Muscle of leg (tissue), 16 donors: ENCODE measurements at places on chromosomes 6 and 20. TPM values are rescaled to one million over a fixed set of nuclear protein-coding genes. Genes with fewer than 3 reads are reported as not detected.
A peak's percentile ranks its signal among the peaks of the same experiment; 100 is the strongest.

RNF182 gene
- polyA plus RNA-seq = 0.59 TPM

DNA sequence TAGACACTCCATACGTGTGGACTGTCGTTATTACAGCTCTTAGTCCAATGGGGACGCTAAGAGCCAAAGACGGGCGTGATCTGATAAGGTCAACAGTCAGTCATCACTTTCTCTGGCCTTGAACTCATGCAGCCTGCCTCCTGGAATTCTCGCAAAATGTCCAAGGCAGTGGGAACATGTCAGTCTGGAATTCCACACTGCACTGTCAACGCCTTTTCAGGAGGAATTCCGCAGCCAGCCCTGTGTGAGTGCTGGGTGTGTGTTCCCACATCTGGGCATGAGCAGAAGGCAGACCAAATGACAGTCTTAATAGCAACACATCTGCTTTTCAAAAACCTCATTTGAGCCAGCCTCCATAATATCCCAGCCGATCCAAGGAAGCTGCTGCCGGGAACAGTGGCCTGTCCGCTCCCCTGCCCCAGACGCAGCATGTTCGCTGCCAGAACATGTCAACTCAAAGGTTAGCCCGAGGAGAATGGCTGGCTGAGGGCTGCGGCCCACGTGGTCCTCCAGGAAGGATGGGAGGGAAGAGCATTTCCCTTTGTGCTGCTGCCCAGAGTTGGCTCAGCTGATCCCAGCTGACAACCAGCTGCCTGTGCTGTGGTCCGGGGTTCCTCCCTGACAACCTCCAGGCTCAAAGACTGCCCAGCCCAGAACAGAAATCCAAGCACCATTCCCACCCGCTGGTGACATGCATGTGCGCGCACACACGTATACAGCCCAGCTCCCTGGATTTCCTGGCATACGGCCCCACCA, 103.1 kb downstream of the SULF2 start:
- peak; percentile 90 for DNase-seq

GRCh38 chr6:119717942-119718341, 368.4 kb upstream of the MAN1A1 start:
- DNase-seq = peak; percentile 16

SLC17A9 gene
- polyA plus RNA-seq = 0.51 TPM

CRISP2 gene
- not detected for polyA plus RNA-seq

GRCh38 chr6:57329933-57330332, 12.5 kb downstream of the PRIM2 start:
- no peak for DNase-seq

MLN gene
- polyA plus RNA-seq = not detected

GRCh38 chr6:16279243-16279642, 40.9 kb downstream of the GMPR start:
- DNase-seq = no peak

RIOK1 gene
- polyA plus RNA-seq = 28.7 TPM

C6orf58 gene
- polyA plus RNA-seq = 0.53 TPM

F13A1 gene
- polyA plus RNA-seq = 47.5 TPM

- DNase-seq = no peak
These were observed 96.9 kb downstream of the JPH2 start for GRCh38 chr20:44089987-44090674.

SLC13A3 gene
- 4.2 TPM for polyA plus RNA-seq

- peak; percentile 39 for DNase-seq
These were observed 112.7 kb downstream of the FHL5 start for GRCh38 chr6:96675597-96675996.

SNAI1 gene
- polyA plus RNA-seq = 10.9 TPM

- DNase-seq = no peak
These were observed 1.4 kb downstream of the PREP start for GRCh38 chr6:105401247-105402089.

DNA sequence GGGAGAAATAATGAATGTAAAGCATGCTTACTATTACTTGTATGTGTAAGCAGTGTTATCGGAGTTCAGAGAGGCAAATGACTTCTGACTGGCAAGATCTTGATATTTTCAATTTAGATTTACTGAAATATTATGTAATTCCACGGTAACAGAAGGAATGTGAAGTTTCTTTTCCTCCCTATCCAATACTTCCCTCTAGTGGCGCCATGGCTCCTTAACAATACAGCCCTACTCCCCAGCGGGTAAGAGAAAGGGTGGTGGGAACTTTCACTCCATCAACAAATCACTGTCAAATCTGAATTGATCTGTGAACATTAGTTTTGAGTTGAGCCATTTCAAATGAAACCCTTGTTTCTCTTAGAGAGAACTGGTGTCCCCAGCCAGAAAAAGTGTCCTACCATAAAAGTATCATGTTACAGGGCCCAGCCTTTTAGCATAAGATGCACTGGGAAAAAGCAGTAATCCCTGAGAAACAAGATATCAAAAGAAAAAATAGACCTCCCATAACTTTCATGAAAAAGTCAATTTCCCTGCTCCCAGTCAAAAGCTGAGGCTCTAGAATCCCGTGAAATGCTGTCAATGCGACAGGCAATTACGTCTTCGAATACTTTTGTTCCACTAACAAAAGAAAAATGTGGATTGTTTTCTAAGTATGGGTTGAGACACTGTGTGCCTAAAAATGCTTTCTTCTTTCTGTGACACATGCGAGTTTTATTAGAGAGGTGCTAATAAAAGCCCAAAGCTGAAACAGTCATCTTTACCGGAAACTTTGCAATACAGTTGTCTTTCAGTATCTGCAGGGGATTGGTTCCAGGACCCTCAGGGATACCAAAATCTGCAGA, 12.9 kb downstream of the COX7A2 start:
- DNase-seq = peak; percentile 62

TDRD6 gene
- polyA plus RNA-seq = 0.32 TPM

KDM1B gene
- polyA plus RNA-seq = 16.3 TPM

GRCh38 chr6:122969999-122970533, 26.0 kb upstream of the CLVS2 start:
- no peak for DNase-seq

DNA sequence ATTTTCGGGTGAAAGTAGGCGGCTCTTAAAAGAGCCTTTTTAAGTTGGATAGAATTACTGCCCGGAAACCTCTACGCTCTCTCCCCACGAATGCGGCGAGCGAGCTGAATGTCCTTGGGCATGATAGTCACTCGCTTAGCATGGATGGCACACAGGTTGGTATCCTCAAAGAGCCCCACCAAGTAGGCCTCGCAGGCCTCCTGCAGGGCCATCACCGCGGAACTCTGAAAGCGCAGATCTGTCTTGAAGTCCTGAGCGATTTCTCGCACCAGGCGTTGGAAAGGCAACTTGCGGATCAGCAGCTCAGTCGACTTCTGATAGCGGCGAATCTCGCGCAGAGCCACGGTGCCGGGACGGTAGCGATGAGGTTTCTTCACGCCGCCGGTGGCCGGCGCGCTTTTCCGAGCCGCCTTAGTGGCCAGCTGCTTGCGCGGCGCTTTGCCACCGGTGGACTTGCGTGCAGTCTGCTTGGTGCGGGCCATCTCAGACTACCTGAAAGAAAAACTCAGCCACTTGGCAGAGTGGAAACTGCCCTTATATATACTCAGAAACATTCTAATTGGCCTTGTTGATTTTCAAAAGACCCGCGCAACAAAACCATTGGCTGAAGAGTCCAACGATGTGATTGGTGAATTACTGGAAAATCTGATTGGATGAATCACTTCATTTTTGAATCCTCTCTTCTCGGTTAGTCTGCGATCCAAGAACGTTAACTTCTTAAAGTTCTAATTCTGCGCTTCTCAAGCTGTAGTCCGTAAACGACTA, 93.9 kb upstream of the BTN3A2 start:
- DNase-seq = peak; percentile 96

GRCh38 chr20:40339661-40340449, 349.2 kb downstream of the MAFB start:
- DNase-seq = peak; percentile 84

DNA sequence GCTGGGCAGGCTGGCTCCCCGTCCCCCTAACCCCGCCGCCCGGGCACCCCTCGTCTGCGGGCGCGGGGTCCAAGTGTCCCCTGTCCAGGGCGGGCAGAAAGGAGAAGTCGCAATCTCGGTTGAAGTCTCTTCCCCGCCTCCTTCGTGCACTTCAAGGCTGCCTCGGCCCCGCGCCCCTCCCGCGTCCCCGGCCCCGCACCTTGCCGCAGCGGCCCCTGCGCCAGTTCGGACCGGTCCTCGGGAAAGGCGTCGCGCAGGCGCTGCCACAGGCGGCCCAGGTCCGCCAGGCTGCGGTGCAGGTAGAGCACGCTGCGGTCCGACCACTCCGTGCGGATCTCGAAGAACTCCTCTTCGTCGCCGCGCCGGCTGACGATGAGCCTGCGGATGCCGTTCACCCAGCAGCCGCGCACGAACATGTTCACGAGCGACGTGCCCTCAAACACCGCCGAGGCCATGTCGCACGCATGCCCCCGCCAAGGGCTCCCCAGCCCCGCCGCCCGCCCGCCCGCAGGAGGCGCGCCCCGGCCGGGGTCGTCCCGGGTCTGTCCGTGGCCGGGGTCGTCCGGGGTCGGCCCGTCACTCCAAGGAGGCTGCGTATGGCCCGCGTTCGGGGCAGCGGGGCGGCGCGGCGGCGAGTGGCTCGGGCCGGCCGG, at the start of gene PXDC1:
TSS of gene PXDC1 (minus strand) at position 637 of the 653 bp plus-strand sequence. CDS start at position 455, 182 bp downstream.
- DNase-seq = peak; percentile 52

GRCh38 chr20:54566031-54566688, 90.8 kb downstream of the DOK5 start:
- DNase-seq = no peak

GRCh38 chr6:115091461-115091860, 748.6 kb upstream of the HS3ST5 start:
- no peak for DNase-seq

GRCh38 chr20:56362833-56363413, 4.1 kb downstream of the FAM210B start:
- DNase-seq = no peak

RAB44 gene
- 0.15 TPM for polyA plus RNA-seq

JPH2 gene
- polyA plus RNA-seq = 90.0 TPM

GRCh38 chr6:74199215-74199915, 503.4 kb downstream of the CD109 start:
- peak; percentile 55 for DNase-seq

GRCh38 chr6:151063352-151063751, 176.4 kb upstream of the AKAP12 start:
- DNase-seq = peak; percentile 91

DNA sequence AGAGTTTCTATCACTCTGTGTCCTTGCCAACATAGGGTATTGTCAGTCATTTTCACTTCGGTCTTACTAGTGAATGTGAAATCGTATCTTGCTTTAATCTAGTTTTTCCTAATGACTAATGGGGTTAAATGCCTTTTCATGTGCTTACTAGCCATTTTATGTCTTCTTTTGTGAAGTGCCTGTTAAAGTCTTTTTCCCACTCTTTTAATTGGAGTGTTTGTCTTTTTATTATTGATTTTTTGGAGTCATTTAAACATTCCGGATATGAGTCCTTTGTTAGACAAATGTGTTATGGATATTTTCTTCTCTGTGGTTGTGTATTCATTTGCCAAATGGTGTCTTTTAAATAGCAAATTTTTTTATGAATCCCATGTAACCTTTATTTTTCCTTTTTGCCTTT, 194.6 kb downstream of the CDH26 start:
- DNase-seq = no peak

VSTM2L gene
- 4.6 TPM for polyA plus RNA-seq

GRCh38 chr6:129865013-129865412, 3.9 kb upstream of the TMEM244 start:
- DNase-seq = no peak

DNA sequence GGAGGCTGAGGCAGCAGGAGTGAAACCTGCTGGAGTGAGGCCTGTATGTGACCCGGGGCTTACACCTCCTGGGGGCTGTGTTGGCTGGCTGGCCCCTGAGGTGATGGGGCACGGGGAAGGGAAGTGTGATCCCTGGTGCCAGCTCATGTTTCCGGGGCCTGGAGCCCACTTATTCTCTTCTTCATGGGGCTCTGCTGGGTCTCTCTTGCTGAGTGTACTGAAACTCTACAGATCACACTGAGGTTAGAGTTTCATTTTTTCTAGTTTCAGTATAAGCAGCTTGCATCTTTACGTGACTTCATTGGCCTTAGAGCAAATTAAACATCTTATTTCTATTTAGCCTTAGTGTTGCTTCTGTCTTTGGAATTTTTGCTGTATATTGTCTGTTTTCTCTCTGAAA, 96.2 kb downstream of the ANKS1A start:
- no peak for DNase-seq

DNA sequence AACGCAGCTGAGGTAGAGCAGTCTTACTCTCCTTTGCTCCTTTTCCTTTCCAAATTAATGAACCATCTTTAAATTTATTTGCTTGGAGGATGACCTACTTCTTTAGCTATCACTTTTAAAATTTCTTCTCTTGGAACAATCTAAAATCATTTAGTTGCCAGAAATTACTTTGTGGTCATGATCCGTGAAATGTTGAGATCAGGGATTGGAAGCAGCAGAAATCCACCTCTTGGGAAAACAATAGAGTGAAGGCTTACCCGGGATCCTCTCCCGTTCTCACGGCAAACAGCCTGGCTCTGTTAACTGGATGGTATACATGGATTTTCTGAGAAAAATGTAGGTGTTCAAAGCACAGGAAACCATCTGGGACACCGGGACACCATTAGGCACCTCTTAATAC, 7.7 kb downstream of the AKAP12 start:
- DNase-seq = peak; percentile 52

- no peak for DNase-seq
These were observed 5.6 kb upstream of the BLOC1S5 start for GRCh38 chr6:8069631-8070284.

- DNase-seq = no peak
These were observed 1.5 kb downstream of the TFAP2A start for GRCh38 chr6:10413262-10413849.

DNA sequence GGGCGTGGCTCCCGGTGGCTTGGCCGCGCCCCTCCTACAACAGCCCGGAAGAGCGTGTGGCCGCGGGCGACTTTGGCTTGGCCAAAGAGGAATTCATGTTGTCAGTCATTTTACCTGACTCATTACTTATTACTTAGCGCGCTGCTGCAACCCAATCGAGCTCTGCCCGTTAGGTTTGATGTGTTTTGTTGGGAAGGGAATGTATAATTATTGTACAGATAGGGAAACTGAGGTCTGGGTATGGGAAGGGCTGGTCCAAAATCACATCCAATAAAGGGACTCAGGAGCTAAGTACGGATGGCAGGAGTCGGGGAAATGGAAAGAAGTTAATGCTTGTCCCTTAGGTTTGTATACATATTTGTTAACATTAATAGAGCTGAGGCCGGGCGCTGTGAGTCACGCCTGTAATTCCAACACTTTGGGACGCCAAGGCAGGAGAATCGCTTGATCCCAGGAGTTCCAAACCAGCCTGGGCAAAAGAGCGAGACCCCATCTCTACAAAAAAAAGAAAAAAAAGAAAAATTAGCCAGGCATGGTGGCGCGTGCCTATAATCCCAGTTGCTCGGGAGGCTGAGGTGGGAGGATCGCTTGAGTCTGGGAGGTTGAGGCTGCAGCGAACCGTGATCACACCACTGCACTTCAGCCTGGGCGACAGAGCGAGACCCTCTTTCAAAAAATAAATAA, 639 bp upstream of the ZNF335 start:
- no peak for DNase-seq

- peak; percentile 81 for DNase-seq
These were observed 551 bp downstream of the SYNCRIP start for GRCh38 chr6:85641897-85642773.

- no peak for DNase-seq
These were observed 301.9 kb downstream of the UTRN start for GRCh38 chr6:144586986-144587385.
